ENCODE measurements at places on chromosomes 2 and 18.

DNA sequence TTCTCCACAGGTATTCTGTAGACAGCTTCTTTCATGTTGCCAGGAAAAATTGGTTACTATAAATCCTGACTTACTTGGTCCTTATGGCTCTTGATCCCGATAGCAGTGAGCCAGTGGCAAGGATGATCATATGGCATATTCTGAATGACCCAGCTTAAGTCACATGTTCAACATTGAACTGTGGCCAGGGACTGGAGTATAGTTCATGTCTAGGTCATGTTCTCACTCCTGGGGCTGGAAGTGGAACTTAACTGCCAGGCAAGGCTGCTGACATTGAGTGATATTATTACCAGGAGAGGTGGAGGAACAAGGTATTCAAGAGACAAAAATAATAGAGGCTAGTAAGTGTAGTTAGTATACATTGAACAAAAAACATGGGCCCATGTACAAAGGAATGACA is 26.2 kb downstream of the R3HDM1 start:
- DNase-seq: no peak

GRCh38 chr18:47981320-47981719 is 50.9 kb upstream of the SMAD2 start:
- no peak for DNase-seq

DNA sequence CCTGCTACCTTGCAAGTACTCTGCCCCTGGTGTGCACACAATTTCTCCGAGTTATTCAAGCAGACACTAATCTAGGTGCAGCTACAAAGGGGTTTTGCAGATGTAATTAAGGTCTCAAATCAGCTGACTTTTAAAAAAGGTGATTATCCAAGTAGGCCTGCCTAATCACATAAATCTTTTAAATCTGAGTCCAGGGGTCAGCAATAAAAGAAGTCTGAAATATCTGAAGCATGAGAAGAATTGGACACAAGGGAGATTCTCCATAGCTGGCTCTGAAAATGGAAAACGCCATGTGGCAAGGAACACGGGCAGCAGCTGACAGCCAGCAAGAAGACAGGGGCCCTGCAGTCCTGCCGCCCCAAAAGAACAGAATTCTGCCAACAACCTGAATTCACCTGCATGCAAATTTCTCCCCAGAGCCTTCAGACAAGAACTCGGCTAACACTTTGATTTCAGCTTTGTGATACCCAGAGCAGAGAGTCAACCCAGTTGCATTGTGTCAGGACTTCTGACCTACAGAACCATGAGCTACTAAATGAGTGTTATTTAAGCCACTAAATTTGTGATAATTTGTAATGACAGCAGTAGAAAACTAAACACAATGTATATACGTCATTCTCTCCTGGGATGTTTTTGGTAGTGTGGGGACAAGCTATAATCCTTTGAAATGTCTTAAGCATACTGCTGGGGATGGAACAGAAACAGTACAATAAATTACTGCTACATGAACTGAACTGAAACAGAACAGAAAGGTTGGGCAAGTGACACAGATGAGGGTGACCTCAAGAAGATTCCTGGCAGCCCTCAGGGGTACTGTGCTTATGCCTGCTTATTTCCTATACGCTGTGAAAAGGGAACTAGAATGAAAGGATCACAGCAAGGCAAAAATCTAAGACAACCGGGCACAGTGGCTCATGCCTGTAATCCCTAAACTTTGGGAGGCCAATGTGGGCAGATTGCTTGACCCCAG is 3.2 kb downstream of the INO80C start:
- DNase-seq: no peak

- DNase-seq: no peak
Observed at GRCh38 chr2:14901737-14902136, 269.2 kb downstream of the LRATD1 start.

GRCh38 chr2:19357402-19358241 is 801 bp downstream of the OSR1 start:
- no peak for DNase-seq

GRCh38 chr2:71671895-71672825 is 218.8 kb downstream of the DYSF start:
- DNase-seq: no peak

- no peak for DNase-seq
Observed at GRCh38 chr2:222239945-222240675, 58.7 kb downstream of the PAX3 start.

DNA sequence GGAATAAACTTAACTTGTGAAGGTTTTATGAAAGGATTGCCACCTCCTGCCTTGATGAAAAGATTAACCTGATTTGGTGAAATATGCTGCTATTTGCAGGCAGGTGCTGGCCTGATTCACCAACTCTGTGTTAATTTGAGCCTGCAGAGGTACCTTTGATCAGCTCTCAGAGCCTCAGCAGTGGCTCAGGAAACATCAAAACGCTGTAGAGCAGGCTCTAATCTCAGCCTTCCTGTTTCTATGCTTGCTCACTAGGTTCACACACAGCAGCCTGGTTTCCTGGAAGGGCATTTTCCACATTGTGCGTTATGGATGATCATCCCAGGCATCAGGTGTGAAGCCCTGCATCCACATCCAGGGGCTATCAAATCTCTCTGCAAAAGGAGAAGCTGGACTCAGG is 16.9 kb downstream of the TGIF1 start:
- no peak for DNase-seq

GRCh38 chr2:109482361-109482861 is 131.4 kb downstream of the SEPTIN10 start:
- DNase-seq: no peak

DNA sequence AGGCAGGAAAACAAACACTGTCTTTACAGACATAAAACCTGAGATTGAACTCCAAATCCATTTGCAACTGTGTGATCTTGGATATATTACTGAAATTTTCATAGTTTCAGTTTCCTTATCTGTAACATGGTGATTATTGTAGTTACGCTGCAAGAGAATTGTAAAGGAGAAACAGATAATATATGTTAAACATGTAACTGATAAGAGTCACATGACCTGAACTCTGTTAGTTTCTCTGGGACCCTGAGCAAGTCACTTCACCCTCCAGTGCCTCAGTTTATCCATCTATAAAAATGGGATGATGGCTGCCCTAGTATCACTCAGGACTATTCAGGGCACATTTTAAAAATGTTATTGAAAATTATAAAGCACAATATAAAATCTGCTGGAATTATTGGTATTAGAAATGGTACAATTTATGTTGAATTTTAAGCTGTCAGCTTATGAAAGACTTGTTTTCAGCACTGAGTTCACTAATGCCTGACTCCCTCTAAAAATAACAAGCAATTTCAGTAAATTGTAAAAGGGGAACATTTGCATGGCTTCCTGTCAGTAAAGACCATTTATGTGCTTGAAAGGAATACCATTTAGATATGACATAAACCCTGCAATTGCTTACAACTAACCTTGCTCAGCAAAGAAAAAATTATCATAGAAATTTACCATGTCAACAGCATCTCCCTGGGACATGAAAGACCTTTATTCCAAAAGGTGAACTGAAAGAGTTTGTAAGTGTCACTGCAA is 393.5 kb downstream of the RAD51AP2 start:
- no peak for DNase-seq

GRCh38 chr2:241981076-241981700 is 111.7 kb downstream of the RTP5 start:
- no peak for DNase-seq

GRCh38 chr2:12341920-12342319 is 374.8 kb upstream of the TRIB2 start:
- no peak for DNase-seq

DNA sequence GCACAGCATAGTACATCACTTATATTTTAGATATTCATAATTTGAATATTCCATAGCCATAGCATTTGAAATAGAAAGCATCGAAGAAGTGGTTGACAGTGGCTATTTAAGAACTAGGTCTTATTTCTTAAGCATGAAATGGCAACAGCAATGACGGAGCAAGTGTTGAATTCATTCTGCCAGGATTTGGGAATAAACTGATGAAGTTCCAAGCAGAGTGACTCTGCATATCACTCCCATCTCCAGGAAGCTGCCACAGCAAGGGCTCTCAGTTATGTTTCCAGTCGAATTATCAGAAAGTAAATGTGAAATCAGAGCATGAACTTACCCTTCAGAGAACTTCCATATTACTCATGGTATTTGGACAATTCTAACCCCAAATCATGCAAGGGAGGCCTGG is 208.1 kb downstream of the IKZF2 start:
- DNase-seq: no peak

GRCh38 chr2:218431878-218432277 is 13.0 kb downstream of the VIL1 start:
- DNase-seq: no peak

DNA sequence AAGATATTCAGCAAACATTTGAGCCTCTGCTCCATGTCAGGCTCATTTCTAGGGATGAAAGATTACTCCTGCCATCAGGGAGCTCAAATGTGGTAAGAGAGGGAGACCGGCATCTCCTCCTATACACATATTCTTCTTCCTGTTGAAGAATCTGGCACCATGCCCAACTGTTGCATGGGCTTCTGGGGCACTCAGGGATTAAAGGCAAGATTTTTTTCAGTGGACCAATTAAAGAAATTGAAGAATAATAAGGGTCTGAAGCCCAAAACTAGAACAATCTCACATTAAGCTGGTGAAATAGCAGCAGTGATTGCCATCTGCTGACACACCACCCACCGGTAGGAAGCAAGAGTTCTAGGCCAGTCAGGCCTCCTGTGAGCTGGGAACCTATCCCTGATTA is 145.4 kb upstream of the LYPD6 start:
- no peak for DNase-seq

DNA sequence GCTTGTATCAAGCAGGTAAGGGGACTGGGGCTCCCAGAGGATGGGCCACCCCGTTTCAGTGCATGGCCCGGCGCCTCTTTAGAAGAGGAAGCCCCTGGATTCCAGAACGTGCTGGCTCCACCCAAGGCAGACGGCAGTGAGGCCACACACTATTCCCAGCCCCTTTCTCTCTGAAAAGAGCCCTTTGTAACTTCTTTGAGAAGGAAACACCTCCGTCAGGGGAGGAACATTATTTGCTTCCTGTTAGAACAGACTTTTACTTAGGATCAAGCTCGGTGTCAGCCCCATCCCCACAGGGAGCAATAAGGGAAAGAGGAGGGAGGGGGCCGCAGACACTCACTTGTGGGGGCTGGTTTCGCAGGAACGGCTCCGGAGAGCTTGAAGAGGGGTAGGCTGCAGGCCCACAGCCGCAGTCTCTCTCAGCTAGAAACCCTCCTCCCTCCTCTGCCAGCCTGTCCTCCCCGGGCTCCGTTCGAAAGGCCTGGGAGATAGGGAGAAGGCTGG is 49.6 kb upstream of the RMDN2 start:
- DNase-seq: no peak

DNA sequence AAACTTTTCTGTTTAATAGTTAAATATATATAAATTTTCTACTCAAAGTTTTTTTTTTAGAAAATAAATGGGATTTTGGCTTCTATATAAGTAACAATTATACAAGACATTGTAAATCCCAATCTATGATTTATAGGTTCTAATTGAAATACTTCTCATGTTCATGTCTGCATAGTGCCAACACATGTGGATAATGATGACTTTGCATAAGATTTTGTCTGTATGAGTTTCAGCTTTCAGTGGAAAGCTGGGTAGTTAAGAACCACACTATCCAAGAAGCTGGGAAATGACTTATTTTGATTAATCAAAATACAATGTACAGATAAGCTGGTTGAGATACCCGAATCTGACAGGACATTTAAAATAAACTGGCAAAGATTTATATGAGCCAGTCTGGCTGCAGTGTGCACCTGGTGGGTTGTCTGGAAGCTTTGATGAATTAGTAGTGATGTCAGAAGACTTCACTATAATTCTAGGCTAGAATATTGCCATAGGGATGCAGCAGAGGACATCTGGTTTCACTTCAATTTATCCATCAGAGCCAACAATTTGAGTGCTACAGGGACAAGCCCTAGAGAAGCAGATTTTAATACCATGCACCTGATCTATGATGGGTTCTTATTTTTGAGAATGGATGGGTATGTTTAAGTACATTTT is 45.4 kb downstream of the EML6 start:
- DNase-seq: no peak

DNA sequence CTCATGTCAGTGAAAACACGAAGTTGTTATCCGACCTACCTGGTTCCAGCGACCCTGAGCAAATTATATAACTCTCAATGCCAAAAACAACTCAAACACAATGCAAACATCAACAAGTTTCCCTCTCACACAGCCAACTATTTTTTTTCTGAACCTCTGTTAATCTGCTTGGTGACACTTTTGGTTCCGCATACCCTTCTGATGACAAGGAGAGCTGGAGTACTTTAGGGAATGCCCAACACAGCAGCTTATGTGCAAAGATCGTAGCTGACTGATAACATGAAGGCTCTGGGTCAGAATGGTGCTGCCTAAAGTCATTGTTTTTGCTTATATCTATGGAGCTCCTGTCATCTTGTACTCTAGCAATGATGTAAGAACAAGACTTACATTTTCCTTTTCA is 72.7 kb upstream of the CCDC68 start:
- DNase-seq: no peak

DNA sequence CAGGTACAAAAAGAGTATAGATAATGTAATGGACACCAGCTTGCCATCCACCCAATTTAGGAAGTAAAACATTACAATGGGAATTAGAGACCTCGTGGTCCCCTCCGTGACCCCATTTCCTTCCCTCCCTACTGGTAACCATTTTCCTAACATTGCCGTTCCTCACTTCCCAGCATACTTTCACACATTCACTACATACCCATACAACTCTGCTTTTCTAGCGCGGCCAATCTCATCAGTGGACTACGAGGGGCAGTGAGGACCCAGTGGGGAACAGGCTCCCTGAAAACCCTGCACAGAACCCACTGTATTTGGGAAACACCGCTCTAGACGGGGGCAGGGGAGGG is 1.1 kb downstream of the ENOSF1 start:
- no peak for DNase-seq

GRCh38 chr2:110720547-110720946 is 11.8 kb upstream of the ACOXL start:
- no peak for DNase-seq

DNA sequence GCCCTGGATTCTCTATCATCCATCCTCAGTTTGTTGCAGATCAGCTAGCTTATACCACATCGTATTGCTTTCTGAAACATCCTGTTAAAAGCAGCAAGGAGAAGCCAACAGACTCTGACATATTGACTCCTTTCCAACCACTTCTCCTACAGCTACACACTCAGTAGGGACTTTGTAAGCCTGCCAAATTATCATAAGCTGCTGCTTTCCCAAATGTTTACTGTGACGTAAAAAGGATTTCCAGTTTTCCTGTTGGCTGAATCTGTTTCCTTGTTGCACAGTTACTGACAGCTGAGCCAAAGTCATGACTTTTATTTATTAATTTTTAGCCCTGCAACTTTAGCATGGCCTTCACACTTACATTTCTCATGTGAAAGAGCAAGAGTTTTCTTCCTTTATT is 294.3 kb downstream of the KCNJ3 start:
- no peak for DNase-seq

Data from stimulated activated CD4-positive, alpha-beta T cell treated with anti-CD3 and anti-CD28 coated beads, Interleukin-2, amount 100 ng/mL, for 48 hours (primary cell).